ENCODE measurements at places on chromosomes 2 and 18.

DNA sequence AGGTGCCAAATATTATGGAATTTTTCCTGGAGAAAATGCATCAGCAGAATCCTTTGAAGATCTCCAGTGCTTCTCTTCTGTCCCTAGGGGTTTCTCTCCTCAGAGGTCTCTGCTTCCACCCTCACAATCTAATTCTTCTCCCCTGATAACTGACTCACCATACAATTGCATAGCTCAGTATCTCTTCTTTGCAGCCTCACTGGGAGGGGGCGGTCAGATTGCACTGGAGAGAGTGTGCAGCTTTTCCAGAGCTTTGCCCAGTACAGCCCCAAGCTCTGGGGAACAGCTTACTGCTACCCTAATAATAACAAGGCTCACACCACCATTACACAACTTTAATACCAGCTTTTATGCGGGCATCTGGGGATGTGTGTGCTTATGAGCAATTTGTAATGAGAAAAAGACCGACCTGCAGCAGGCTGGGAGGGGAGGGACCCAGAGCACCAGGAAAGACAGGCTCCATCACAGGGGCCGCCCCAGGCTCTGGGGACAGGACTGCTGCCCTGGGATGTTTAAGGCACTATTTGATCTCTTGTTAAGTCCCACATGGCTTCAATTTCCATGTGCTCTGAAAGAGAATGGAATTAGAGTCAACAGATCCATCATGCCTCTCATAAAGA is 276.6 kb upstream of the SIX2 start:
- no peak for DNase-seq

DNA sequence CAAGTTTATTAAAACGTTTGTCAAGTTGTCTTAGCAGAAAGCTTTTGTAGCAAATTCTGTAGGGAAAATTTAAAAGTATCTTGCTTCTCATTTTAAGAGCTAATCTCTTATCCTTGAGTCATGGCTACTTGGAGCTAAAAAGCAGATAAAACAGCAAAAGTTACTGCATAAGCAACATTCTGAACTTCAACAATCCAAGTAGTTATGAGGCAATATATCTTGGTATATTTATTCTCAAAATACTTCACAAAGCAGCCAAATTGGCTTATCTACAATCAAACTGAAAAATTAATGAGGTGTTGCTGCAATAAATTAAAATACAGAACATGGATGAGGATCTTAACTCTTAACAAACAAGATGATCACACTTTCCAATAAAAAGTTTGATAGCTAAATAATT is 306.5 kb downstream of the PIEZO2 start:
- no peak for DNase-seq

DNA sequence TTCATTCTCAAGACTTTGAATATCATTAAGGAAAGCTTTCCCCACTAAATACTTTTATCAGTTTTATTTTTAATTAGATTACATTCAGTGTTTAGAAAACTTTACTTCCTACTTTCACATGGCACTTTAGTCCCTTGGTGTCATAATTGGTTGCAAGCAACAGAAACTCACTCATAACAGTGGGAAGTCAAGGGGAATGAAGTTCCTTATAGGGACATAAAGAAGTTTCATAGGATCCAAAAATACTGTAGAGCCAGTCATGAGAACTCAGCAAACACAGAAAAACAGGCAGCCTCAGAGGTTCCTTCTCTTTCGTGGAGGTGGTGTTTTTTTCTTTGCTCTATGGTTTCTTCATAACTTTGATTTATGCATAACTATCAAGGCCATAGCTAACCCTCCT is 809.0 kb downstream of the BCL11A start:
- no peak for DNase-seq

- DNase-seq = no peak
These were observed 292.1 kb downstream of the EXOC6B start for GRCh38 chr2:72533765-72534164.

GRCh38 chr2:20015482-20016083 is 3.1 kb upstream of the MATN3 start:
- DNase-seq = no peak
